ENCODE measurements at places on chromosomes 12 and 14. TPM values are rescaled to one million over a fixed set of nuclear protein-coding genes. Genes with fewer than 3 reads are reported as not detected.
A peak's percentile ranks its signal among the peaks of the same experiment; 100 is the strongest.

Gene FAM181A
- polyA plus RNA-seq: not detected

DNA sequence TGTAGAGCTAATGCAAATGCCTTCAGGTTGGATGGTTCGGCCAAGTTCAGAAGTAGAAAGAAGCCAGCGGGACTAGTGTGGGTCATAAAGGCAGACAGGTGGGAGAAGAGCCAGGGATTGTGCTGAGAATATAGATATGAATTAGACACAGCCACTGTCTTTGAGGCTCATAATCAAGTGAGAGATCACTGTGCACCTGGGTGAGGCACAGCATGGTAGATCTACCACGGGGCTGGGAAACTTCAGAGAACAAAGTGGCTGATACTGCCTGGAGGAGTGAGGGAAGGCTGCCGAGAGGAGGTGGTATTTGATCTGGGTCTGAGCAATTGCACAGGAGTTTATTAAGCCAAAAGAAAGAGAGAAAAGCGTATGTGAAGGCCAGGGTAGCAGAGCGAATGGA, 40.6 kb upstream of the CHST11 start:
- no peak for DNase-seq

- peak; percentile 77 for DNase-seq
Observed at GRCh38 chr12:93127582-93128331, 198.7 kb upstream of the EEA1 start.

Gene DNAJC22
- polyA plus RNA-seq: 0.10 TPM

- no peak for DNase-seq
Observed at GRCh38 chr12:92571169-92571568, 131.6 kb upstream of the PLEKHG7 start.

DNA sequence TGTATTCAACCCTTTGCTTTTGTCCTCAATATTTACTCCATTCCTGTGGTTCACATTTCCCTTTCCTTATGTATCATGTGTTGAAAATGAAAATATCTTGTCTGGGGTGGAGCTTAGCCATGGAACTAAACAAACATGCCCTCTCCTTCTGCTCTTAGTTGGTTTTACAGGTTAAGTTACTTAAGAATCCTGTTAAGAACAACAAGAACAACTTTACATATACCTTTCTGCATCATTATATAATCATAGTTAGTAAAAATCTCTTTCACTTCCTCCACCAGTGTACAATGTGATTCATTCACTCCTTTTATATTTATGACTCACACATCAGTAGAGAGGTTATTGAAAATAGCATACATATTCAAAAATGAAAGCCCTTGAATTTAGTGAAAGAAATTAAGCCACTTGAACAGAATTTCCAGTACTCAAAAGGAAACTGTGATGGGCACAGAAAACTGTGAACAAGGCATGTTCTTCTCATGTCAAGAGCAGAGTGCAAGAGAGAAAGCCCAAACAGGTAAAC, 307.7 kb downstream of the CCDC91 start:
- DNase-seq: no peak

DNA sequence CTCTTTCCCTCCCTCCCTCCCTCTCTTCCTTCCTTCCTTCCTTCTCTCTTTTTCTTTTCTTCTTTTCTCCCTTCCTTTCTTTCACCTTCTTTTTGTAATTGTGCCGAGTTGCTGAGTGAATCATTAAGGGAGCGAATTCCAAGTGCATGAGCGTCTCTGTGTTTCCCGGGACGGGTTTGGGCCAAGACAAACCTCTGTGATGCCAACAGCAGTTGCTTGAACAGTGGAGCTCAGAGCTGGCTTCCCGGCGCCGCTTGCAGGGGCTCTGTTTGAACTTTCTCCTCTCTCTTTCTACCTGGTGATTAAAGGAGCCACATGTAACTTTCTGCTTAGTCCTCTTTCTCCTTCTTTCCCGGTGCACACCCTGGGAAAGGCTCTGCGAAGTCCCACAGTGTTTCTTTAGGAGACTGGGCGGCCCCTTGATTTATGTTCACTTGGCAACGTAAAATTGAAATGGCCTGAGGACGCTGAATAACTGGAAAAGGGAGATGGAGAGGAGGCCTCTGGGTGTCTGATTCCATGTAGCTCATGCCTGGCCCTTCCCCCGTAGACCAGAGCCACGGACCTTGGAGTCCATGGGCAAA, 33.7 kb upstream of the MAP1LC3B2 start:
- DNase-seq: no peak

DNA sequence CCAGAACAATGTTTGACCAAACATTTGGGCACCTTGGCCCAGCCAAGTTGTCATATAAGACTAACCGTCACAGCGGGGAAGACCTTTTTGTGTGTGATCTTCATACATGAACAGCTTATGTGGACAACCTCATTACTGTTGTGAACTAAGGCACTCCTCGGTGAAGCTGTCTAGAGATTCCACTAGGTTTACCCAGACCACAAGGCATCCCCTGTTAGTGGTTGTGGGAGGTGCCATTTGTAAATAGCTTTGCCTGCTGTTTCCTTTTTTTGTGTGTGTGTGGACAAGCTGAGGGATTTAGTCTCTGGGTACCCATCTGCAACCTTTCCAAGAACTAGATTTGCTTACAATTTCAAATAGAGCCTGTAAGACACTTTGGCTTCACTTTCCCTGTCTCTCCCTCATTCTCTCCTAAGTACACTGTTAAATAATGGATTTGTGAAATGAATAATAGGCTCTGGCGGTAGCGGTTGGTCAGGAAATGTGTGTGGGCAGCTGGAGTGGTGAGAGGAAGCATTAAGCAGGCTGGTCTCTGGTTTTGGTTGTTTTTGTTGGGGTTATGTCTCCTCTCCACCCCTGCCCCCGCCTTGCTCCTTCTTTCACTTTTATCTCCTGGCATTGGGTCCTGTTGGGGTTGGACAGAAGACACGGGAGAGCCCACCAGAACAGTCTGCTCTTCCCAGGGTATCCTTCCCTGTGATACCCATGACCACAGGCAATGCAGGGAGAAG, 727.6 kb downstream of the VRK1 start:
- no peak for DNase-seq

Gene OR6C68
- not detected for polyA plus RNA-seq

DNA sequence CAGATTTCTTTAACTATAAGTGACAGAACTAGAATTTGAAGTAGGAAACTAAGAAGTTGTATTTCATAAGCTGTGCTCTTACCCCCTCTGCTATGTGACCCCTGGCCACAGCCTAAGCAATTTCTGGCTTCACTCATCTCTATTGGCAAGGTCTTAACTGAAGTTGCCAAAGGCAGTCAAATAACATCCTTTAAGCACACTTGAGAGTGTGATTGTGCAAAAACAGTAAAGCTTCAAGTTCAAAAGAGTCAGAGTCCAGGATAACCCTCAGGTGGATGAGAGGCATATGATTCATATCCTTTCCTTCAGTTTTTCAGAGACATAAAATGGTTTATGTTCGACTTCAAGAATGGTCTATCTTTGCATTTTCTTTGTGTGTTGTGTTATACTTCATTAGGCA, 45.2 kb downstream of the GRIP1 start:
- no peak for DNase-seq

DNA sequence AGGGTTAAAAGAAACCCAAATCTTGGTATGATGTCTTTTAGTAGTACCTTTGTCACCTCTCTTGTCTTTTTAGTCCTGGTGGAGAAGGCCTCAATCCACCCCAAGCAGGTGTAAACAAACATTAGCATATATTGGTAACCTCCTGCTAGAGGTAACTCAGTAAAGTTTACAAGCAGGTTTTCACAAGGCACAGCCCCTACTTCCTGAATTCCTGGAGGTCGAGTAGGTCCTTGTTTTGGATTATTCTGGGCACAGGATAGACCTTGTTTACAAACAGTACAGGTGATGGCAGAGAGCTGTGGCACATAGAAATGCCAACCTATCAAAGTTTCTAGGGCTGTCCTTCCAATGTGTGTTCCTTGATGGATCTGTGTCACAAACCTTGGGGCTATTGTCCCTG, 99.1 kb downstream of the ALG10 start:
- DNase-seq: no peak

Gene CAPZA3
- polyA plus RNA-seq: not detected

DNA sequence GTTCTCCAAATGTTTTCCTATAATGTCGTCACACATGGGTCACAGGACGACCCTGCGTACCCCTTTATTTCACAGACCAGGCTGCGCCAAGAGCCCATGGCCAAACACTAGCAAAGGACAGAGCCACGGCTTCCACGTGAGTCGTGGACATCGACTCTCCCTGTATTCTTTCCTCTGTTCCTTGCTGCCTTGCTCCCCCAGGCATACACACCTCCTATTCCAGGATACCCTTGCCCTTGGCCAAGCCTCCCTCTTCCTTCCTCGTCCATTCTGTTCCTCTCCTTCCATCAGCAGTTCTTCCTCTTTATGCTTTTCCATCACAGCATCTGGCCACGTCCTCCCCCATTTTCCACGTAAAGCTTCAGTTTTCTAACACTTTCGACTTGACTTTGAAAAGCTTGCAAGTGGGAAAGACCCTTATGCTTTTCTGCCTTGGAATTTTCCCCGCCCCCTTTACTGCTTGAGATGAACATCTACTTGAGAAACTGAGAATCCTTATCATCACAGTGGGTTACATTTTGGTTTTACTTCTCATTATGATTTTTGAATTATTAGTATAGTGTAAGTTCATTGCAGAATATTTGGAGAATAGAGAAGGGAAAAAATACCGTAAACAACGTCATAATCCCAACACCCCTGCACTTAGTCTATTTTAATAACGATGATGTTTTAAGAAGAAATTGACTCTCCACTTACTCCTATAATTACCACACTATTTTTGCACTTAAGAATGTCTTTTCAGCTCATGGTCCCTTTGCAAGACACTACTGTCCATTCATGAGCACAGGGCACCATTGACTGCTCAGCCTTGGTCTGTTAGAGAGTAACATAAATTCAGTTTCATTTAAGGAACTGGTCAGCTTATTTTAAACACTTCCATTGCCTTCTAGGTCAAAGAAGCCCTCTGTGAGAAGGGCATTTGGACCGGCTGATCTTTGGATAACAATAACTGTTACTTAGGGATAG, 15.8 kb upstream of the NINJ2 start:
- DNase-seq: no peak

- no peak for DNase-seq
Observed at GRCh38 chr12:53160673-53161072, 19.8 kb upstream of the ZNF740 start.

GRCh38 chr12:72270246-72270645, 1.9 kb upstream of the TRHDE start:
- no peak for DNase-seq

DNA sequence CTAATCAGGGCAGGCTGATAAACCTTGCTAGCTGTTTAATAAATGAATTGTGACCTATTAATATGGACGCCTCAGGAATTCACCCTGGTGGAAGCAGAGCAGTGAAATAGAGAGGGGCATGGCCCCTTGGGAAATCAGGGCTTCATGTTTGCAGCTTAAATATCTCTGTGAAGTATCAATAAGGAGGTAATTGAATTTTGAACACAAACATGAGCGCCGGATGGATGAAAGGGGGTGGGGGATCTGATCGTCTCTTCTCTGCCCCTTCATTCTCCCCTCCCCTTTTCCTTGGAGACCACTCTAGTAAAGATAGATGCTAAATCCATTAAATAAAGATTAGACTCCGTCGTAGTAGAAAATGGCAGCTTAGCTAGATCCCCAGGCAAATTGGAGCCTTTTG, 70.5 kb downstream of the LIN52 start:
- DNase-seq: no peak

Gene PRKCH
- 18.0 TPM for polyA plus RNA-seq

- no peak for DNase-seq
Observed at GRCh38 chr12:101468948-101469347, 6.2 kb upstream of the SPIC start.

Gene C12orf50
- polyA plus RNA-seq: not detected

DNA sequence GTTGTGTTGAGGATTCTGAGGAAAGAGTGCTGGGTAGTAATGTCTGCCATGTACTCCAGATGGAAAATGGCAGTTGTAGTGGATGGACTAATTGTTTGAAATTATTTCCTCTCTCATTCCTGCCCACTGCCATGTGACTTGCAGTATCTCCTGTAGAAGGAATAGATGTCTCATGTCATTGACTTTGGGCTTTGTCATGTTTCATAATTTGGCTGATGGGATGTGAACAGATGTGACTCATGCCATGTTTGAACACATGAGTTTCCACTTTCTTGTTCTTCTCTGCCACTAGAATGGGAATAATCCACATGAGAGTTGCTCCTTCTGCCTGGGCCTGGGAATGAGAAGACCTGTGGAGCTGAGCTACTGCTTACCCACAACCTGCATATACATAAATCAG, 2.4 kb upstream of the CALCOCO1 start:
- no peak for DNase-seq

- peak; percentile 70 for DNase-seq
Observed at GRCh38 chr14:23366426-23366921, 1.5 kb upstream of the EFS start.

Gene C1S
- 128 TPM for polyA plus RNA-seq

- no peak for DNase-seq
Observed at GRCh38 chr12:66297080-66297479, 5.2 kb upstream of the HELB start.

DNA sequence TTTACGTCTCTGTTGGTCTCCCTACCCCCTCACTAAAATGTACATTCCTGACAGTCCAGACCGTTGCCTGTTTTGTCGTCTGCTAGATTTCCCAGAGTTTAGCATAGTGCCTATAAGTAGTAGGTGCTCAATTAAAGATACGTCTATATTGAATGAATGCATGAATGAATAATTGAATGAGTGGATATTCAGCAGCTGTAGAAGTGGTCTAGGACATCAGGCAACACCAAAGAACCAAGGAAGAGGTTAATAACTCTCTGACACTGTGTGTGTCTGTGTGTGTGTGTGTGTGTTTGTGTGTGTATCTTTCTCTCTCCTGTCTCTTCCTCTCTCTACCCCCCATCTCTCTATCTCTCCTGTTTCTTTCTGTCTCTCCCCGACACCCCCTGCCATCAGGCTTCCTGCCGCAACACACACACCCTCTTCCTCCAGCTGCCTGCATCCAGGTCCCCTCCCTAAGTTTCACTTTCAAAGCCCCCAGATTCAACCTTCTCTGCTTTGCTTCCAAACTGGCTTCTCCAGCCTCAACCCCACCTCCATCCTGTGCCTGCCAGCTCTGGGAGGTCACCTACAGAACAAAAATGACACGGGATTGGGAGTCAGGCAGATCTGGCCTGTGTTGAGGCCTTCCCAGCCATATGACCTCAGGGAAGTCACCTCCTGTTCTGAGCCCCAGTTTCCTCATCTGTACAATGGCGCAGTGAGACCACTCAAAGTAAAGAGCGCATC, 119.9 kb upstream of the NCOR2 start:
- no peak for DNase-seq

DNA sequence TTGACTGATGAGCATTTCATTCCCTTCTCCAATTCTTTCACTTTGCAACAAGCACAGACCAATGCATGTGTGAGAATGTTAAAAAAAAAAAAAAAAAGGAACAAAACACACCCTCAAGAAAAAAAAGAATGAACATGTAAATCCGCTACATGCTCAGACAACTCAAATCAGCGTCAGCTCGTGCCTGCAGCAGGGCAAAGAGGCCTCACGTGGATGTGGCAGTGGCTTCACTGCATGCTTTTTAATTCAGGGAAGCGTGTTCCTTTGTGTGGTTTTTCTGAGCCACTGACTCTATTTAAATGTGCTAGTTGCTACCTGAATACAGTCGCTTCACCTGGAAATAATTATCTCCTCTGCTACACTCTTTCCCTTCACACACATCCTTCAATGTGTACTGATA, 55.1 kb downstream of the PPP1R36 start:
- DNase-seq: no peak

Data from spleen (tissue), 13 donors.